ENCODE measurements at places on chromosomes 4 and X.

GRCh38 chr4:175823015-175823742, 11.1 kb upstream of the GPM6A start:
- no peak for DNase-seq

DNA sequence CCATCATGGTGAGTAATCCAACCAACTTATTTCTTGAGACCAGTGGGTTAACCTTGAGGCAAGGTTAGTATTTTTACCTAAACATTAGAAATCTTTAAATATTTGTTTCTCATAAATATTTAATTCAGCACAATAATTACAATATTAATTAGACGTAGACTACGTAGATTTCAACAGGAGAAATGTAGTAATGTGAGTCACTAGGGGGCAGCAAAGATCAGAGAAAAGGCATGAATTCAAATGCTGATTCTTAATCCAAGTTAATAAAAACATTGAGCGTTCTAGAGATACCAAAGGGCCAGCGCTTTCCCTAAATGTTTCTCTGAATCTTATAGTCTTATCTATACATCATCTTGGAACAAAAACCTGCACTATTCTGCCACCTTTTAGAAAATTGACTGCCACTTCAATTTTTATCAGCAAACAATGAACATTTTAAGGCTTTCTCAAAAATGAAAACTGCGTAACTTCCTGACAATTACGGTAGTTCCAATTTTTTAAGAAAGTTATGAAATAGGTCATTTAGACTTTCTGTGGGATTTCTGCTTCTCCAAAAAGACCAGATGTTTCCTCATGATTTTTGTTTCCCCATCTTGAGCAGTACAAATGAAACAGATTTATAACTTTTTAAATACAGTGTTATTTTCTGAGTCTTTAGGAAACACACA, 180.7 kb downstream of the GASK1B start:
- DNase-seq = no peak

DNA sequence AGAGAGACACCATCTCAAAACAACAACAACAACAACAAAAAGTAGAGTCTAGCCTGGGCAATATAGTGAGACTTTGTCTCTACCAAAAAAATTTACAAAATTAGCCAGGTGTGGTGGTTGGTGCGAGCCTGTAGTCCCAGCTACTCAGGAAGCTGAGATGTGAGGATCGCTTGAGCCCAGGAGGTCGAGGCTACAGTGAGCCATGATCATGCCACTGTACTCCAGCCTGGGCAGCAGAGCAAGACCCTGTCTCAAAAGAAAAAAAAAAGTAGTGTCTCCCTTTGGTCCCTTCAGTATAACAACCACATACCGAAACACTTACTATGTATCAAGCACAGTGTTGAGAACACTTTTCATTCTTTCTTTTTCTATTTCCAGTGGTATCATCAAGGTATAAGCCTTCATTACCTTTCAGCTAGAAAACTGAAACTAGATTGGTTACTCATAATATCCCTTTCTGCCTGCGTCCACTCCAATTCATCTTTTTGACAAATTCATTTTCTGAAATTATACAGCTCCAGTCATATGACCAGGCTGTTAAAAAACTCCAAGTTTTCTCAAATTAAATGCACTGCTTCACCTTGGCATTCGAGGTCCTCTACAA, 54.1 kb downstream of the RPS6KA3 start:
- DNase-seq = no peak

GRCh38 chr4:5827108-5828004, 65.5 kb downstream of the CRMP1 start:
- no peak for DNase-seq

DNA sequence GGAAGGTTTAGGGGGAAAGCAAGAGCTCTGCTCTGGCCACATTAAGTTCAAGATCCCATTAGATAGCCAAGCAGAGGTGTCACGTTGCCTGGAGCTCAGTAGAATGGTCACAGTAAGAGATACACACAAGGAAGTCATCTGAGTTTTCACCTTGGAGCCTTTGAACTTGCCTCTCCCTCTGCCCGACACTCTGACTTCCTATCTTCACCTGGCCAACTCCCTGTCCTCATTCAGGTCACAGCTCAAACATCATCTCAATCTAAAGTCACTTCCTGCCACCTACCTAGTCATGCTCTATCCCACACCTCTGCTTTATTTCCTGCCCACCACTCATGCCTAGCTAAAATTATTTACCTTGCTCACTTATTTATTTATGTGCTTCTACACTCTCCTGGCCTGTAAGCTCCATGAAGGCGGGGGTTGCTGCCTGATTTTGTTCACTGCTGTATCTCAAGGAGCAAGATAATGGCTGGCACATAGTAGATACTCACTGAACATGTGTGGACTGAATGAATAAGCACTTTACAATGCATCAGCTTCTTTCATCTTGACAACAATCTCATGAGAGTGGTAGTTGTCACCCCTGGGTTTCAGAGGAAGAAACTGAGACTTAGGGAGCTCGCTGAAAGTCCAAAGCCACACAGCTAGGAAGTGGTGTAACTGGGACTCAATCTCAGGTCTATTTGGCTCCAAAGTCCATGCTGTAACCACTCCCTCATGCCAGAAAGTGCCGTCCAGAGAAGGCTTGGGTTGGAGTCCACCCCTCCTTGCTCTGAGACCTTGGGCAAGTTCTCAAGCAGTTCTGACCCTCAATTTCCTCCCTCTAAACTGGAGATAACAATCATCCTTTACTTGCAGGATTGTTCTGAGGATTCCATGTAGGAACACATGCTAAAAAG, 40.3 kb downstream of the EFNB1 start:
- DNase-seq = no peak

- no peak for DNase-seq
Measured at GRCh38 chrX:12360383-12360782, 222.1 kb downstream of the FRMPD4 start.

- DNase-seq = no peak
Measured at GRCh38 chr4:18945464-18945863, 923.9 kb upstream of the LCORL start.

GRCh38 chr4:38185406-38186144, 225.4 kb downstream of the PTTG2 start:
- no peak for DNase-seq

Measured in lower lobe of right lung (tissue), 2 donors.